EL (cell line): ENCODE measurements at places on chromosomes 5 and 9.

GRCh38 chr9:74322661-74323314 is 174.3 kb upstream of the RORB start:
- DNase-seq = no peak

DNA sequence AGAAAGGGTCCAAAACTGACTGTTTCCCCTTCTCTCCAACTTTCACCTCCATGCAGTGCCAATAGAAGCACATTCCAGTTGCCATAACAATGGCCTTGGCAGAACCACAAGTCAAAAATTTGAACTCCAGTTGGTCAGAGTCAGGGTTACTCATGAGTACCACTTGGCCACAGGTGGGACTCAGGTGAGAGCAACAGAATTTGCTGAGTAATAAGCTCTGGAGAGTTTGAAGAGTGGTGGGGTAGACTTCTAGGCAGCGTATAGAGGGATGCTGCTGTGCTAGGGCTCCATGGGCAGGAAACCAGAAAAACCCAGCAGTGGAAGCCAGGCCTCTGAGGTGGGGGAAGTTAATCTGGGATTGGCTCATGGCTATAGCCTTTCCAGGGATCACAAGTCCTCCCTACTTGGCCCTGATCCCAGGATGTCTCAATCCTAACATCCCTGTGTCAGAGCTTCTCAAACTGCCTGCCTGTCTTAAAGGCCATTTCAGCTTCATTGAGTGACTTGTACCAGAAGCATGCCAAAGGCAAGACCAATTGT is 30.2 kb downstream of the SNX18 start:
- peak; percentile 74 for DNase-seq

- DNase-seq = no peak
Measured at GRCh38 chr5:60703944-60704343, 4.0 kb upstream of the DEPDC1B start.

- DNase-seq = peak; percentile 68
Measured at GRCh38 chr5:160054831-160055230, 45.9 kb downstream of the TTC1 start.

GRCh38 chr9:105333076-105333475 is 88.6 kb downstream of the SLC44A1 start:
- peak; percentile 3 for DNase-seq

GRCh38 chr5:59327191-59327980 is 566.1 kb downstream of the PDE4D start:
- no peak for DNase-seq

DNA sequence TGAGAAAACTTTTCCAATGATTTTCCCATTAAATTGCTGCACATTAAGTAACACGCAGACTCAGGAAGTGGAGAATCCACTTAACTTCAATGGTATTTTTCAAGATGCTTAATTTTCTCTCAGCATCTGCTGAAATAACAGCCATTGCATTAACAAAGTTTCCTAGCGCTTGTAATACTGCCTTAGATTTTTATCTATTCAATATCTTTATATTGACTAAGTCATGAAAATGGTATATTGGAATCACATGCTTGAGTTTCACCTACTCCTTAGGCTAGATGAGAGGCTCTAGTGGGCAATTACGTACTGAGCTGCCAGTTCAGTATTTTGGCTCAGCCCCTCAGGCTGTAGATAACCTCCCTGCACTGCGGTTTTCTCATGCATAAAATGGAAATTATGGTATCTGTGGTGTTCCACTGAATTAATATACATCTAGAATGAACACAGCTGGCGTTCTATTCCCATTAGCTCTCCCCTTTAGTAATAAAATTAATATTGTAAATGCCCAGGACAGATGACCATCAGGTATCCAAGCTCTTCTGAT is 112.9 kb downstream of the MTX3 start:
- no peak for DNase-seq

- DNase-seq = no peak
Measured at GRCh38 chr5:134533115-134533815, 7.8 kb downstream of the JADE2 start.

- DNase-seq = no peak
Measured at GRCh38 chr9:70290626-70291025, 31.8 kb downstream of the SMC5 start.

- DNase-seq = no peak
Measured at GRCh38 chr5:124865066-124865465, 118.6 kb upstream of the ZNF608 start.

- DNase-seq = no peak
Measured at GRCh38 chr9:37424686-37425297, 2.3 kb downstream of the GRHPR start.

DNA sequence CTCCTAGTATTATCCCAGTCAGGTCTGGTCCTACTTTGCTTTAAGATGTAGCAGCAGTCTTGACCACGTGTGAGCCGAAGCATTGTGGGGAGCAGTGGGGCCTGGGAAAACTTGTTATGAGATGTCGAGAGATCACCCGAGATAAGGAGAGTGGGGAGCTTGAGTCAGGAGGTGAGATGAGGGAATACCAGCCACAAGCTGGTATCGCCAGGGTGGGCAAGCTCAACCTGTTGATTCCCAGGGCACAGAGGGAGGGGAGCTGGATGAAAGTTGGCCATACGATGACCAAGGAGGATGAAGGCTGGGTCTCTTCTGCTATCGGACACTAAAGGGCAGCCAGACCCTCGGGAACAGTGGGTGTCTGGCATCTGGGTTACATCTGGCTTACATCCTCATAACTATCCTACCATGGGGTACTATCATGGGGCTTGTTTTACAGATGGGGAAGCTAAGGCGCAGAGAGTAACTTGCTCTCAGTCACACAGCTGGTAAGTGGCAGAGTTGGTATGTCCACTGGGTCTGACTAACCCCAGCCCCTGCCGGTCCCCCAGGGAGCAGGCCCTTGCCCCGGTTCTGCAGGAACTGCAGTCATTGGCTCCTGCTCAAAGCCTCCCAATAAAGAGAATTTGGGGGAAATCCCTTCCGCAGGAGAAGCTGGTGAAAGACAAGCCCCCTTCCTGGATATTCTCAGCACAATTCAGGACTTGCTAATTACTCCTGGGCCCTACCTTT is 13.4 kb upstream of the TIFAB start:
- DNase-seq = no peak

- peak; percentile 56 for DNase-seq
Measured at GRCh38 chr9:101485924-101486692, 47.5 kb upstream of the RNF20 start.

DNA sequence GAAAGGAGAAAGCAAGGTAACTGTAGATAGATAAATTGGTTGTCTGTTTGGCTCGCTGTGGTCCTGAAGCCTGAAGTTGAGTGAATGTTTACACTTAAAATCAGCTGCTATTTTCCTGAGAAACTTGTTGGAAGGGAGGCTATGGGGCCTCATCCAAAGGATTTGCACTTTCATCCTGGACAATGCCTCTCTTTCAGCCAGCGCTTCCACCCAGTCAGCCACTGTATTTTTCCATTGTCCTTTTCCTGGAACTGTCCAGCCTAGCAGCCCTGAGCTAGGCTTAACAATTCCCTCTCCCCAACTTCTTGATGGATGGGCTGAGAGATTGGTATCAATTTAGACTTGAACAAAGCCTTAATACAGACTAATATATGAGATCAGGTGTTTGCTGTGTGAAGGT is 429.2 kb downstream of the DMAC1 start:
- no peak for DNase-seq

GRCh38 chr9:86168256-86168655 is 68.9 kb upstream of the GOLM1 start:
- DNase-seq = no peak

- DNase-seq = no peak
Measured at GRCh38 chr5:177529247-177530203, 12.8 kb upstream of the DDX41 start.

DNA sequence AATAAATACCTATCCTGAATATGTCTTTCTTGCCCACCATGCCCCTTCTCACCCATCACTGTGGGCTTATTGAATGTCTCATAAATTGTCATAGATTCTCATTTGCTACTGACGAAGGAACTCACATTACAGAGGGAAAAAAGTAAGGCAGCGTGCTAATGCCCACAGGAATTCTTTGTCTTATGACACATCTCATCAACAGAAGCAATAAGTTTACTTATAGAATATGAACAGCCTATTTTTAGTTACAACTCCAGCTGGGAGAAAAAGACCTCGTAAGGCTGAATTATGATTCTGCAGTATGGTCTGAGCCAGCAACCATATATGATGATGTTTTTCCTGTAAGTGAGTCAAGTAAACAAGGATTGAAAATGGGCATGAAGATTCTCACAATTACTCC is 22.4 kb upstream of the ATG10 start:
- DNase-seq = no peak

- DNase-seq = no peak
Measured at GRCh38 chr5:54285686-54286085, 24.7 kb downstream of the ARL15 start.
